SJCRH30 (cell line): ENCODE measurements at places on chromosomes 6 and 20. TPM values are rescaled to one million over a fixed set of nuclear protein-coding genes. Genes with fewer than 3 reads are reported as not detected.

Gene BPI
- 0.06 TPM in 1 of 2 replicates, not detected in the other for total RNA-seq

Gene SMOC2
- not detected in 2 replicates for total RNA-seq

Gene PRND
- not detected in 2 replicates for total RNA-seq

Gene ATXN1
- total RNA-seq = 6.0 and 6.3 TPM in 2 replicates

Gene TNFRSF6B
- 1.3 and 1.7 TPM in 2 replicates for total RNA-seq

Gene PET117
- total RNA-seq = 22.5 and 27.8 TPM in 2 replicates

Gene NFKBIL1
- 8.5 and 10.6 TPM in 2 replicates for total RNA-seq

- no peak for DNase-seq
These were observed 320.9 kb upstream of the CITED2 start for GRCh38 chr6:139695361-139695760.

DNA sequence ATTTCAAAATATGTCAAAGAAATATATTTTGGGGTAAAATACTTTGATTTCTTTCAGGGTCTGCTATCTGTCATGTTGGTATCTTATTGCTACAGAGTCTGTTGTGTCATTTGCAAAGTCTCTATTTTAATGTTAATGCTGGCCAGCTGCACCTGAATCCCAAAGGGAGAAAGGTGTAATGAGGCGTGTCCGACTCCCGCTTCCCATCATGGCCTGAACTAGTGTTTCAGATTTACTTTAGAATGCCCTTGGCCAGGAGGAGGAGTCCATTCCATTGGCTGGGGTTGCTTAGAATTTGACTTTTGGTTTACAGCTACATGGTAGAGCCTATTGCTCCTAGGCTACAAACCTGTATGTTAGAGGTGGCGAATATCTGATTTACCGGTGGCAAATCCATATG lies 69.3 kb downstream of the FAM50B start:
- DNase-seq = no peak

DNA sequence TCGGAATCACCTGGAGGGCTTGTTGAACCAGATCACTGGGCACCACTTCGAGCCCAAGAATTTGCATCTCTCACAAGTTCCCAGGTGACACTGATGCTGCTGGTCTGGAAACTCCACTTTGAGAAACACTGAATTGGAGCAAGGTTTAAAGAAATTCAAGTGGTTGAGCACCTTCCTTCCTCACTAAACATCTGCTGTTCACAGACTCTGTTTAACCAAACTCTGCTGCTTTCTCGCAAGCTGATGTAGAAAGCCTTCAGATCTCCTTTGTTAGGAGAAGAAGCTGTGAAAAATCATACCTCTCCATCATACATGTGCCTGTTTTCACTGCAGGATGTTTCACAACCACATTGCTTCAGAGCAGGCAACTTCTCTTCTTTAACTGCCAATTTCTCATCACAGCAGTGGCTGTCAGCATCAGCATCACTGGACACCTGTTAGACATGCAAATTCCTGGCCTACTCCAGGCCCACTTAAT lies 87.5 kb upstream of the TOP1 start:
- DNase-seq = no peak

DNA sequence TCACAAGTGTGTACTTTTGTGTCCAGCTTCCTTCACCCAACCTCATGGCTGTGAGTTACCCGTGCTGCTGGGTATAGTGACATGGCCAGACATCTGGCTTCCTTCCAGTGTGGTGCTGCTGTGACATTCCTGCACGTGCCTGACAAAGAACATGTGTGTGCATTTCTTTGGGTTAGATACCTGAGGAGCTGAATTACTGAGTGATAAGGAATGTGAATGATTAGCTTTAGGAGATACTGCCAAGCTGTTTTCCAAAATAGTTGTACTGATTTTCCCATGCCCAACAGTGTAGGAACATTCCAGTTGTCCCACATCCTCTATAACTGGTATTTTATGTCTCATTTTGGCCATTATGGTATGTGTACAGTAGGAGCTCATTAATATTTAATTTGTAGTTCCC lies 132.5 kb downstream of the PREX1 start:
- peak; percentile 33 for DNase-seq

- no peak for DNase-seq
These were observed 79.4 kb downstream of the FOXC1 start for GRCh38 chr6:1689141-1689540.

DNA sequence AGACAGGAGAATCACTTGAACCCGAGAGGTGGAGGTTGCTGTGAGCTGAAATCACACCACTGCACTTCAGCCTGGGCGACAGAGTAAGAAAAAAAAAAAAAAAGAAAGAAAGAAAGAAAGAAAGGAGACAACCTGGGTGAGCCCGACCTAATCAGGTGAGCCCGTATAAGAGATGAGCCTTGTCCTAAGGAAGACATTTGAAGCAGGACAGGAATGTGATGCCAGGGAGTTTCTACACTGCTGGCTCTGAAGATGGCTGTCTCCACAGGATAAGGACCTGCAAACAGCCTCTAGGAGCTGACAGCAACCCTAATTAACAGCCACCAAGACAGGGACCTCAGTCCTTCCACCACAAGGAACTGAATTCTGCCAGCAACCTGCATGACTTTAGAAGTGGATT lies 41.9 kb downstream of the NHLRC1 start:
- no peak for DNase-seq

- DNase-seq = no peak
These were observed 14.6 kb upstream of the TP53TG5 start for GRCh38 chr20:45392733-45393132.

GRCh38 chr20:25548613-25549086 lies 36.7 kb downstream of the NINL start:
- DNase-seq = no peak

- DNase-seq = no peak
These were observed 28.2 kb upstream of the NOP56 start for GRCh38 chr20:2624190-2624589.

DNA sequence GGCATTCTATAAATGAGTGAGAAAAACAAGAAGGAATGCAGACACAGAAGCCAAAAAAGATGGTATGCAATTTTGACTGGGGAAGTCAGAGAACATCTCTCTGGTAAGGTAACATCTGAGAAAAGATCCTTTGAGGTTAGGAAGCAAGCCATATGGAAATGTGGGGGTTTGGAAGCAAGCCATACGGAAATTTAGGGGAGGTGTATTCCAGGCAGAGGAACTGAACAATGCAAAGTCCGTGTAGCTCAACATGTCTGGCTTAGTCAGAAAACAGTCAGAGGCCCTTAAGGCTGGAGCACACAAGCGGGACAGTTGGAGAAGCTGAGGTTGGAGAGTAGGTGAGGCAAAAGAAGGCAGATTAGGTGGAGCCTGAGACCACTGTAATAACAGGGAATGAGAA lies 35.3 kb downstream of the RALGAPA2 start:
- DNase-seq = no peak

DNA sequence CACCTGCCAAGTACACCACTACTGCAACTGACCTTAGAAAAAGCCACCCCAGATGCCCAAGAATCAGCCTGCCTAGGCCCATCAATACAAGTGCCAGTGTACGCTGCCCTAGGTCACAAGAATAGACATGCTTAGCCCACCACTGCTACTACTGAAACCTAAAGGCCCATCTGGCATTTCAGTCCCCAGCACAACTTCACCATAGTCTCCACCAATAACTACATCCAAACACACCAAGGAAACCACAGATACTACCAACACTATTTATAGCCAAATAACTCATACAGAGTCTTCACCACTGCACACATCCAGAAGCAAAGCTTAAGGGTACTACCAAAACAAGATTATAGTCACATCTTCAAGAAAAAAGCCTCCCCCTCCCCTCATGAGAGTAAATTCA lies 28.2 kb downstream of the TREML4 start:
- no peak for DNase-seq
